ENCODE measurements at places on chromosomes 2 and 18.
A peak's percentile ranks its signal among the peaks of the same experiment; 100 is the strongest.

- DNase-seq: peak; percentile 57
Measured at GRCh38 chr18:30971338-30971956, 71.1 kb downstream of the DSC3 start.

DNA sequence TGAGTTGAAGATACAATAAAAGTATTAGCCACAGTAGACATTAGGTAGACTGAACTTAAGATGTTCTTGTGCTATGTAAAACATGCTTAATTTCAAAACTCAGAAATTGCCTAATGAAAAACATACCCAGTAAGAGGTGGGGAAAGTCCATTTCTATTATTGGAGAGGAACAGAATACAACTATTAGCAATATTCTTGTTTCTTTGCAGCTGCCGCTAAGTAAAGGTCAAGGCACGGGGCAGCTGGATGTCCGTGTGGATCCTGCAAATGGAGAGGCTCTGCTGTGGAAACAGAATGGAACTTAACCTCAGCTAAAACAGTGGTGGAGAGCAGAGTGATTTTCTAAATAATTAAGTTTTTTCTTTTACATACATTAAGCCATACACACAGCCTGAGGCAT is 139.2 kb upstream of the ARHGAP28 start:
- no peak for DNase-seq

- no peak for DNase-seq
Measured at GRCh38 chr18:66210875-66211274, 393.0 kb downstream of the CDH19 start.

DNA sequence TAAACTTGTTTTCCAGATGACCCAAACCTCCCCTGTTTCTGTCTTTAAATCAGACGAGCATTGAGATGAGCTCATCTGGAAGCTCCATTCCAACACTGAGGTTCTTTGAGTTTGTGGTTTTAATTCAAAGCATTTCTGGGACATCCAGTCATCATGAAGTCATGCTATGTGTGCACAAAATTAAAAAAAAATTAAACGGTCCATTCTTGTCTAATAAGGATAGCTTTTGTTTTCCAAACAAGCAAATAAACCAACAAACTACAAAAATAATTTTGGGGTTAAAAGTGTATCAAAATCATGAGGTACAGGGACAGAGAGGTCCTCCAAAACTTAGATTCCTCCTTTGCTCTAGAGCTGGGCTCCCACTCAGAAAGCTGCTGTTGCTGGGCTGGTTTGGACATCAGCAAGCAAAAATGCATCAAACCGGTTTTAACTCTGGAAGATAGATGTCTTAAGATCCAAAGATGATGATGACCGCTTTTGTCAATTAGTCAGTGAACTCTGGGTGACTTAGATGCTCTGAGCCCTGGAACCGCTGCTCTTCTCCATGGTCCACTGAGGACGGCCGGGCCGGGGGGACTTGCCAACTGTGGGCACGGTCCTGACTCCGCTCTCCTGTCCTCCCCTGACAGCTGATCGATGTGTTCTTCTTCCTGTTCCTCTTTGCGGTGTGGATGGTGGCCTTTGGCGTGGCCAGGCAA is 65.4 kb downstream of the TRPM8 start:
- peak; percentile 95 for DNase-seq

GRCh38 chr2:10135296-10136089 is 13.0 kb downstream of the RRM2 start:
- peak; percentile 41 for DNase-seq

DNA sequence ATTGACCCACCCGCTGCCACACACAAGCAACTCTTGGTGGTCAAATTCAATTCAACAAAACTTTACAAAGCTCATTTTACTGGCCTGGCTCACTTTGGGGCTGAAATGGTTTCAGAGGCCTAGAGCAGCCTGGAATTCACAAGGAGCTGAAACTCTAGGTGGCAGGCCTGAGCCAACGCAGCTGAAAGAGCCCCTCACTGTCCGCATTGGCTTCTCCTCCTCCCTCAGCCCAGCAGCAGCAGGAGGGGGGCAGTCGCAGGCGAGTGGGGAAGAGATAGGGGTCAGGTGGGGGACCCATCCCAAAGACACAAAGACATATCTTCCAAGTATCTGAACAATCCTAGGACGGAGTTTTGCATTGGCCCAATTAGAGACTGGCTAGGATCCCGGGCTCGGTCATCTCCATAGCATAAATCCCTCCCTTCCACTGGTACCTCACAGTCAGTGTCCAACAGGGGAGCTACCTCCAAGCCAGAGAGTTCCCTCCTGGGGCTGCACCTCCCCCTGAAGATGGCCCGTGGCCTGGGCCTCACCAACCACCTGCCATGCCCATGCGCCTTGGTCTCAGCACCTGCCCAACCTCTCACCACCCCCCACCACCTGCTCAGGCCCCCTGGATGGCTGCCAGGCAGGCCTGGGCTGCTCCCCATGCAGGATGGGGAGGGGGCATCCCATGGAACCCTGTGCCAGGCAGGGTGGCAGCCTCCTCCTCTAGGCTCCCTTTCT is 113.4 kb downstream of the ZBTB7C start:
- DNase-seq: no peak

DNA sequence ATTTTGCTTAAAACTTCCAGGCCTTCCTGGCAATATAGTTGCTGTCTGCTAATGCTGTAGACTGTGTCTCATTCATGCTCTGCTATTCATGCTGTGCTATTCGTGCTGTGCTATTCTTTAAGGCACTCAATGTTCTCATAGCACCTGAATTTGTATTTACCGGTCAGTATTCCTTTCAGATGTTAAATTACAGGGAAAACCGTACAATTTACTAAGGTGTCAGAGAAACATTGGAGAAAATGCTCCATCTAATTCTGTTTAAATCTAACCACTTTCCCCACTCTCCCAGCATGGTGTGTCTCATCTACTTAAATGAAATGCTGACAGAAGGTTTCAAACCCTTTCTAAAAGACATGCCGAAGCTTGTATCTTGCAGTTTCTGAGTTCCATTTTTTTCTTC is 25.0 kb downstream of the FAM171B start:
- DNase-seq: no peak

- no peak for DNase-seq
Measured at GRCh38 chr2:85717308-85718008, 23.3 kb downstream of the GNLY start.

GRCh38 chr2:33288011-33288410 is 188.4 kb upstream of the RASGRP3 start:
- DNase-seq: no peak

GRCh38 chr2:177243476-177243875 is 21.1 kb downstream of the NFE2L2 start:
- DNase-seq: no peak

- no peak for DNase-seq
Measured at GRCh38 chr2:232876161-232876977, 6.3 kb downstream of the SNORC start.
